ENCODE measurements at places on chromosomes 2 and 18.

- no peak for DNase-seq
Measured at GRCh38 chr2:215695861-215696260, 260.0 kb upstream of the FN1 start.

DNA sequence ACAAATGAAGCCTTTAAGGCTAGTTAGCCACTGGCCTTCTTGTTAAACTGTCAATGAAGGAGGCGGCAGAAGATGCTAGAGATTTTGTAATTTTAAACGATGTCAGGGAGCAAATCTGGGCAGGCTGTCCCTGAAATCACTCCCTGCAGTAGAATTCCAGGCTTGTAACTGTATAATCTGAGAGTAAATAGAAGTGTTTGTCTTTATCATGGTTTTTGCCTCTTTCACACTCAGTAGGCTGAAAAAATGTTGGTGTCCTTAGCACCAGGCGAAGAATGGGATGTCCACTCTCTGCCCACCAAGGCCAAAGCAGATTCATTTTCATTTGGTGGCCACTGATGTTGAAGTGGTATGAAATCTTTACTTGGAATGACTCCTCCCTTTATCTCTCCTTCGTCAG lies 136.9 kb upstream of the THSD7B start:
- no peak for DNase-seq

GRCh38 chr2:64807417-64807816 lies 153.7 kb upstream of the SERTAD2 start:
- DNase-seq, result no peak

- no peak for DNase-seq
Measured at GRCh38 chr2:43158259-43158880, 68.0 kb downstream of the ZFP36L2 start.
